ENCODE measurements at places on chromosomes 12 and 14. TPM values are rescaled to one million over a fixed set of nuclear protein-coding genes. Genes with fewer than 3 reads are reported as not detected.

Gene PLEKHG7
- not detected for total RNA-seq

Gene FAM186B
- total RNA-seq, result 1.6 TPM

GRCh38 chr12:112005419-112006395 lies 7.3 kb downstream of the TMEM116 start:
- DNase-seq, result peak; percentile 38

Gene OTUB2
- total RNA-seq, result 4.1 TPM

- DNase-seq, result no peak
These were observed 5.3 kb upstream of the DAAM1 start for GRCh38 chr14:59183150-59183549.

- no peak for DNase-seq
These were observed 180.9 kb upstream of the CNTN1 start for GRCh38 chr12:40511341-40511740.

- DNase-seq, result no peak
These were observed 631 bp upstream of the PTGR2 start for GRCh38 chr14:73851000-73851399.

Gene HNF1A
- total RNA-seq, result not detected

DNA sequence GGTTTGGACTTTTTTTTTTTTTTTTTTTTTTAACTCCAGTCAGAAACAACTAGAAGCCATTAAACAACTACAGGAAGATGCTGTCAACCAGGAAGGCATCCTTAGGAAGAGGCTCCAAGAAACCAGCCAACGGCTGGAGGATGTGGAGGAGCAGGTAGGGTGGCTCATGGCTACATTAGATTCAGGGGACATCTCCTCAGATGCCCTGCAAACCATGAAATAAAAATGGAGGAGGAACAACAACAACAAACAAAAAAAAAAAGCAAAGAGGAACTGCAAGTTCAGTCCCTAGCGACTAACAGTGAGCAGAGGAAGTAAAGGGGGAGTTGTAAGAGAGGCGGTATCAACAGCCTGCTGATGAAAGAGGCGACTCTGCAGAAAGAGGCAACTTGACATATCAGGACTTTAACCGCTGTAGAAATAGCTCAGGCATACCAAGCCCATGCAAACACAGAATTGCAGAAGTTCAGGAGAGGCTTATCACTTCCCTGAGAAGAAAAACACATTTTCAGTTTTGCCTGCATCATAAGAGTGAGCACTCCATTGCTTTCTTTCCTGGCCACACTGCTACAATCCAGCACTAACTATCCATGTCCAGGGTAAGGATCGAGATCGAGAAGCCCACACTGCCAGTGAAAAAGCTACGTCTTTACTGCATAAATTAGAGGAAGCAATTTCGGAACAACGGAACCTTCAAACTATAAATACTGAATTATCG lies 103.5 kb upstream of the BCAT1 start:
- DNase-seq, result peak; percentile 42

DNA sequence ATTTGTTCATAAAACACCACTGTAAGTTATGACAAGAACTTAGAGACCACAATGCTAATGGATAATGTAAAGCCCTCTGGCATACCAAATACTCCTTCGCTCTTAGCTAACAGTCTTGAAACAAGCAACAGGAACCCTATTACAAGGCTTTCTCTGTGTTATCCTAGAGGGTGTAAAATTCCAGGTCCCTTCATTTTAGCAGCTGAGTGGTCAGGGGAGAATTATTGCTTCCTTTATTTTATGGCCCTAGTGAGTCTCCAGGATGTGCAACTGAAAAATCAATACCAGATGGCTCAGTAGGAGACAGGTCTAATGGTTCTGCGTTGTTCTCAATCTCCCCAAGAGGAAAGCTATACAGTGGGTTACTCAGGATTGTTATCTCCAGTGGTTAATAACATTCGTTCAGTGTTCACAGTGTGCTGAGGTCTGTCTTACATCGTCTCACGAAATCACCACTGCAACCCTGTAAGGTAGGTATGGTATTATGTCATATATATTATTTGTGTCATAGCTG lies 172.7 kb upstream of the CNOT2 start:
- no peak for DNase-seq

DNA sequence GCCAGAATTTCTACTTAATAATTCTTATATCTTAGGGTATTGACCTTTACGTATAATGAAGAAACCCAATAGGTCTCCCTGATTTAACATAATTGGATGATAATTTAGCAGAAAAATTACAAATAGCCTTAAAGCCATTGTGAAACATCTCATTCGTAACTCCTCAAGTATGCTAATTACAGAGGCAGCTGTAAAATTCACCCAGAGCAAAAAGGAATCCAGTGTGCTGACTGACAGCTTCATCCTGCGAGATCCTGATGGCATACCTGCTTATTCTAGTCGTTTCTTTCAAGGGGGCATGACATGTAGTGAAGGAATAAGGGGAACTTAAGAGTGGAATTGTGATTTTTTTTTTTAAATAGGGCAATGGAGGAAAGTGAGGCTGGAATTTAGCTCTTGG lies 291.5 kb downstream of the FUT8 start:
- no peak for DNase-seq

- no peak for DNase-seq
These were observed 13.6 kb upstream of the PPM1A start for GRCh38 chr14:60235440-60235839.

DNA sequence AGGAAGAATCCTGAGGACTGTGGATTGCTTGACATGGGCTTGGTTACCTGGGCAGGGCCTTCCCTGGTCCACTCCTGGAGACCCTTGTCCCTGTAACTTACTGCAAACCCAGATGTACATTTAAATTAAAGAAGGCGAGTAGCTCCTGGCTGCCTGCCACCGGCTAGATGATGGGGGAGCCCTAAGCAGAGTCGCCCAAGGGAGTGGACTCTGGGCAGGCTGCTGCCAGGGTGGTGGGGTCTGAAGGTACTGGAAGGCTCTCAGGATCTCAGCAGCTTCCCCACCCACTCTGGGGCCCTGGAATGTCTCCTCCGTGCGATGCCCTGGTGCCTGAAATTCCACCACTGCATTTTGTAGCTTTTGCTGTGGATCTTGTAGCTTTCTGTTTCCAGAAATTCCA lies 74.7 kb downstream of the FBXL14 start:
- no peak for DNase-seq

Gene PTPRQ
- total RNA-seq, result 1.2 TPM

DNA sequence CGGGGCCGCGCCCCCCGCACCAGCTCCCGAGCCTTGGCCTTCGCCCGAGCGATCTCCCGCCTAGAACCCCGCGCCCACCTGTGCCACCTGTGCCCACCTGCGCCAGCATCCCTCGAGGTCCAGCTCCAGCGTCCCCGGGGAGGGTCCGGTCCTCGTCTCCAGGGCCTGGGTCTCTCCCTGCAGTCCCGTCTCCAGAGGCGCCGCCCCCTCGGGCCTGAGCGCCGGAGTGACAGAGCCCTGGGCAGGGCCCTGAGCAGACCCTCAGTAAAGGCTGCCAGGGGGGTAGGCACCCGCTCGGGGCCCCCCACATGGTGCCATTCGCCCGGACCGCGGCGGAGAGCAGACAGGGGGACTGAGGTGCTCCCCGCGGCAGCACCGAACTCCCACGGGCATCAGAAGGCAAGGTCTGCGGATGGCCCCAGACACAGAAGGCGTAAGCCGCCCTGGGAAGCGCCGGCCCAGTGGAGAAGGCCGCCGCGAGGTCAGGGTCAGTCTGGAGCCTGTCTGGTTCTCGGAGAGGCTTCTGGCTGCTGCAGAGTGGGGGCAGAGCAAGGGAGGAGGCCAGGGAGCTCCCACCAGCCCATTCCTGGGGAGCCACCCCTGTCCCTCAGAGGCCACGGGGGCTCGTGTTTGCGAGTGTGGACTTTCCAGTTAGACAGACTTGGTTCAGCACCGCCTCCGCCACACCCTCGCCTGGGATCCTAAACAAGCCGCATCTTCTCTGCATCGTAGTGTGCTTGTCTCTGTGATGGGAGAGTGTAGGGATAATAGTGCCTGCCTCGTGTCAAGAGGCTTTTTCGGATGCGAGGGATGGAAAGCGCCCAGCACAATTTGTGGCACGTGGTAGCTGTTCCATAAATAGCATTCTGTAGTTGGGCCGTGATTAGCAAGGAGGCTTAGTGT lies 1.1 kb upstream of the PPP1R13B start:
- peak; percentile 72 for DNase-seq

GRCh38 chr12:91833780-91834359 lies 311.8 kb downstream of the BTG1 start:
- no peak for DNase-seq

Gene PTPRR
- total RNA-seq, result not detected

Gene TMTC1
- 30.3 TPM for total RNA-seq

Gene KRT77
- total RNA-seq, result not detected

GRCh38 chr14:34797747-34798583 lies 77.2 kb downstream of the BAZ1A start:
- no peak for DNase-seq

DNA sequence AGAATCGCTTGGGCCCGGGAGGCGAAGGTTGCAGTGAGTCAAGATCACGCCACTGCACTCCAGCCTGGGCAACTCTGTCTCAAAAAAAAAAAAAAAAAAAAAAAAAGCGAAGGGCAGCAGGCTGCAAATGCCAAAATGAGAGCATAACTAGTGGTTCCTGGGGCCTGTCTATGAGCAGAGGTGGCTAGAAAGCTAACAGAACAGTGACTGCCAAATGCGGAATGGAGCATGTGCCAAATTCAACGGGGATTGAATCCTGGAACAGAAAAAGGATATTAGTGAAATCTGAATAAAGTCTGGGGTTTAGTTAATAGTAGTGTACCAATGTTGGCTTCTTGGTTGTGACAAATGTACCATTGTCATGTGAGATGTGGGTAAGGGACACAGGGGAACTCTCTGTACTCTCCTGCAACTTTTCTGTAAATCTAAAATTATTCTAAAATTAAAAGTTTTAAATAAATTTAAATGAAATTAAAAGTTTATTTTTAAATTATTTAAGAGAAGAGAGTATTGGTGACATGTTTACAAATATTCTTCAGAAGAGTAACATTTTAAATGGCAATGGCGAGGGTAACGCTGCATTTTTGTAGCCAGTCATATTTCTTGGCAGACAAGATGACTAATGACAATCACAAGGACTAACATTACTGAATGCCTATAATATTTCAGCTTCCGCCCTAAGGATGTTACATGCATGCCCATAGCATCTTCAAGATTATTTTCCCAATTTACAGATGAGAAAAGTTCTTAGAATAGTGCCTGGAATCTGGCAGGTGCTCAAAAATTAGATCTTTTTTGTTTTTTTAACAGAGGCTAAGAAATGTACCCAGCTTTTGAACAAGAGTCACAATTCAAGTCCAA lies 28.9 kb upstream of the NUDT4 start:
- no peak for DNase-seq

GRCh38 chr12:119720349-119720748 lies 52.4 kb downstream of the PRKAB1 start:
- no peak for DNase-seq

- DNase-seq, result no peak
These were observed 626.6 kb upstream of the TMEM132C start for GRCh38 chr12:127640181-127640886.

GRCh38 chr12:108378926-108379325 lies 39.8 kb upstream of the CMKLR1 start:
- no peak for DNase-seq

Gene TMEM63C
- 0.74 TPM for total RNA-seq

- peak; percentile 50 for DNase-seq
These were observed 29.0 kb downstream of the PDE6H start for GRCh38 chr12:15001733-15002382.

GRCh38 chr12:93689076-93689834 lies 12.1 kb downstream of the CRADD start:
- no peak for DNase-seq

Gene ASB2
- 208 TPM for total RNA-seq

Gene MIP
- total RNA-seq, result not detected

DNA sequence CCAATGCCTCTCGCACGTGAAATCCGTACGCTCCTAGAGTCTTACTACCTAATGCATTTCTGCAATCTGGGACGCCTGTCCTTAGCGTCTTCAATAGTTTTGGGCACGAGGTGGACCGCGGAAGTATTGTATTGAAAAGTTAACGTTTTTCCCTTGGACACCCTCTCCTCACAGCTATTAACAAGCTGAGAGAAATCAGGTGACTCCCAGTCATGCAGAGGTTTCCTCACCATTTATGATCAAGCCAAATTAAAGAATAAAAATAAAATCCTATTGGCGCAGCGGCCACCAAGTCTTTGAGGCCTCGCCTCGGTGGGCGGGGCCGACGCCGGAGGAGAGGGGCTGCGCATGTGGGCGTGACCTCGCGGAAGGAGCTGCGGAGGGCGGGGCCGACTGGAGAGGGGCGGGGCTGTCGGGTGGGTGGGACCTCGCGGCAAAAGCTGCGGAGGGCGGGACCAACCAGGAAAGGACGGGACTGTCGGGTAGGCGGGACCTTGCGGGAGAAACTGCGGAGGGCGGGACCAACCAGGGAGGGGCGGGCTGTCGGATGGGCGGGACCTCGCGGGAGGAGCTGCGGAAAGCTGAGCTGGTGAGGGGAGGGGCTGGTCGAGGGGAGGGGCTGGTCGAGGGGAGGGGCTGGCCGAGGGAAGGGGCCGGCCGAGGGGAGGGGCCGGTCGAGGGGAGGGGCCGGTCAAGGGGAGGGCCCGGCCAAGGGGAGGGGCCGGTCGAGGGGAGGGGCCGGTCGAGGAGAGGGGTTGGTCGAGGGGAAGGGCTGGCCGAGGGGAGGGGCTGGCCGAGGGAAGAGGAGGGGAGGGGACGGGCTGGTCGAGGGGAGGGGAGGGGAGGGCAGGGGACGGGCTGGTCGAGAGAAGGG lies 1.1 kb upstream of the PPP2R5C start:
- peak; percentile 98 for DNase-seq

GRCh38 chr14:76644855-76645518 lies 116.3 kb upstream of the VASH1 start:
- peak; percentile 68 for DNase-seq

- peak; percentile 40 for DNase-seq
These were observed 7.8 kb upstream of the PLXNC1 start for GRCh38 chr12:94140556-94140955.

DNA sequence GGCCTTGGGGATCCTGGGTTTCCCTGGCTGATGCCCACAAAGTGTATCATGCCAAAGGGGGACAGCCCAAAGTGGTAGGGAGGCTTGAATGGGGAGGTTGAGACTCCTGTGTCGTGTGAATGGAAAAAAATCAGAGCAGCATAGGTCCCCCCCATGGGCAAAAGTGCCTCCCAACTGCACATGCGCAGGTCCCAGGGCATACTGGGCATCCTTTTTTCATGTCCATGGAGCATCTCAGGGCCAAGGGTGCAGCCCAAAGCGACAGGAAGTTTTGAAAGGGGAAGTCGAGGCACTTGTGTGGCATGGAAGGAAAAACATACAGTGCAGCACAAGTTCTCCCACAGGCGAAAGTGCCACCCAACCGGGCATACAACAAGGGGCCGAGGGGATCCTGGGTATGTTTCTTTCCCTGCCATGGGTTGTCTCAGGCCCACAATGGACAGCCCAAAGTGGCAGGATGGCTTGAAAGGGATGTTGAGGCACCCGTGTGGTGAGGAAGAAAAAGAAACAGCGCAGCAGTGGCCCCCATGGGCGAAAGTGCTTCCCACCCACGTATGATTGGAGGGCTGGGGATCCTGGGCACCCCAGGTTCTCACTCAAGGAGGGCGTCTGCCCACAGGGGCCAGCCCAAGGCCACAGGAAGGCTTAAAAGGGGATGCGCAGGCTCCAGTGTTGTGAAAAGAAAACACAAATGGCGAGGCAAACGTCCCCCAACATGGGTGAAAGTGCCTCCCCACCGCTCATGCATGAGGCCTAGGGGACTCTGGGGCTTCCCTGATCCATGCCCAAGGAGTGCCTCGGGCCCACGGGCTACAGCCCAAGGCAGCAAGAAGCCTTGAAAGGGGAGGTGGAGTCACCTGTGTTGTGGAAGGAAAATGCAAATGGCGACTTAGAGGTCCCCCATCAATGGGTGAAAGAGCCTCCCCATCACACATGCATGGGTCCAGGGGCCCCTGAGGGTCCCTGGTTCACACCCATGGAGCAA lies 573.7 kb downstream of the ALG10 start:
- DNase-seq, result no peak

Gene MYF6
- not detected for total RNA-seq

GRCh38 chr14:42872786-42873185 lies 1266.1 kb downstream of the LRFN5 start:
- DNase-seq, result no peak

All from cardiac muscle cell (in vitro differentiated cells and primary cell).